Left kidney (tissue), 8 donors: ENCODE measurements at places on chromosomes 2 and 18. TPM values are rescaled to one million over a fixed set of nuclear protein-coding genes. Genes with fewer than 3 reads are reported as not detected.

DNA sequence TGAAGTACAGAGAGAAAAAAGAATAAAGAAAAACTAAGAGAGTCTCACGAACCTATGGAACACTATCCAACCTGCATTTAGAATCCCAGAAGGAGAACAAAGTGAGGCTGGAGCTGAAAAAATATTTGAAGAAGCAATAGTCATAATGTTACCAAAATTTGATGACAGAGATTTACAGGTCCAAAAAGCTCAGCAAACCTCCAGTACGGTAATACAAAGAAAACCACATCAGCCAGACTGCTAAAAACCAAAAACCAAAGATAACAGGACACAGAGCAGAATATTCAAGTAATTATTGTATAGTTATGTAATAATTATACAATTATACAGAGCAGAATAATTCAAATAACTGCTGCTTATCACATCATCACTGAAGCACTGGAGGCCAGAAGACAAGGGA lies 23.7 kb downstream of the ATL2 start:
- no peak for DNase-seq

- DNase-seq, result no peak
These were observed 35.9 kb downstream of the KLF7 start for GRCh38 chr2:207129821-207130220.

DNA sequence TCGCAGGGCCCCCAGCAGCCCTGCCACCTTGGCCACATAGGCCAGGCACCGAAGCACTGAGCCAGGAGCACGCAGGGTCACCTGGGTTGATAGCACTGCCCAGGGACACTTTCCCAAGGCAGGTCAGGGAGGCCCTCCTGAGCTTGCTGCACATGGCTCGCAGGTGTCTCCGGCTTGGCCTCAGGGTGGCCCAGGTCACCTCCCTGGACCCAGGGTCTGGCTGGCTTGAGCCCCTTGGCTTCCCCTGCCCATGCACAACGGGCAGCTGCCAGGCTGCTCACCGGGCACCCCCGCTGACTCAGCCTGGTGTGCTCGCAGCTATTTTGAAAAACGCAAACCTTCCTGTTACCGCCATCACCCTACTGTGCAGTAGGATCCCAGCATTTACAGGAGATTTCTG lies 502.3 kb downstream of the EIPR1 start:
- no peak for DNase-seq

- DNase-seq, result no peak
These were observed 232.1 kb downstream of the RBM43 start for GRCh38 chr2:151029406-151030157.

DNA sequence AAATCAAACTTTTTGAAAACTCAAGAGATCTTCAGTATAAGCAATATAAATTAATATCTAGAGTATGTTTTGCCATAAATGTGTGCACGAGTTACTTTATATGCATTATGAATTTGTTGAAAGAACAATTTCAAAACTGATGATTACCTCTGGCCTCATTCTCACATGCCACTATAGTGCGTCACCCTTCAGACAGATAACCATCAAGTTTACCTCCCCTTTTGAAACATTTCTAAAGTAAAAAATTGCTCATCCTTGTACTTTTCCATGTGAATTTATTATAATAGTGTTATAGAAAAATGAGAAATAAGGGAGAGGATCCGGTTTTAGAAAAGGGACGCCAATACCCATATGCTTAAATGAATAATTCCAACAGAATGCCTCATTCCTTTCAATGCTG lies 38.3 kb downstream of the ZEB2 start:
- no peak for DNase-seq

- DNase-seq, result no peak
These were observed 26.6 kb downstream of the MFF start for GRCh38 chr2:227351639-227352038.

GRCh38 chr18:24570716-24571115 lies 110.3 kb downstream of the HRH4 start:
- no peak for DNase-seq

- DNase-seq, result no peak
These were observed 125.1 kb downstream of the CPS1 start for GRCh38 chr2:210681491-210681890.

- no peak for DNase-seq
These were observed 17.5 kb upstream of the DOK6 start for GRCh38 chr18:69383186-69383585.

DNA sequence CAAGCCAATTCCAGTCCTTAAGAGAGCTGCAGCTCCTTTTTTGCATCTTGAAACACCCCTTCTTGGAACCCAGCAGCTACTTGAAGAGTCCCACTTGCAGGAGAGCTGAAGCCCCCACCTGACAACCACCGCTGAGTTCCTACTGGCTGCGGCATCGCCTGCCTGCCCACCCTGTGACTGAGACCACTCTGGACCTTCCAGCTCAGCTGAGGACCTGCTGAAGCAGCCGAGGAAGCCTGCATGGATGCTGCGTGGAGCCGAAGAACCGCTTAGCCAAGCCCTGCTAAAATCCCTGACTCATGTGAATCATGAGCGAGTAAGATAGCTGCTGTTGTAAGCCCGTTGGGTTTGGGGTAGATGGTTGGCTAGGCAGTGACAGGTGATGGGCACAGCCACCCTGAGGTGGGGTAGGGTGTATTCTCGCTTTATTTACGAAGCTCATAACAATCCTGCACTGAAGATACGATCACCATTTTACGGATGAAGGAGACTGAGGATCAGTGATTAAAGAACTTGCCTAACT lies 78.4 kb downstream of the INHBB start:
- DNase-seq, result no peak

GRCh38 chr2:36731941-36732672 lies 35.6 kb downstream of the VIT start:
- DNase-seq, result peak; percentile 10

DNA sequence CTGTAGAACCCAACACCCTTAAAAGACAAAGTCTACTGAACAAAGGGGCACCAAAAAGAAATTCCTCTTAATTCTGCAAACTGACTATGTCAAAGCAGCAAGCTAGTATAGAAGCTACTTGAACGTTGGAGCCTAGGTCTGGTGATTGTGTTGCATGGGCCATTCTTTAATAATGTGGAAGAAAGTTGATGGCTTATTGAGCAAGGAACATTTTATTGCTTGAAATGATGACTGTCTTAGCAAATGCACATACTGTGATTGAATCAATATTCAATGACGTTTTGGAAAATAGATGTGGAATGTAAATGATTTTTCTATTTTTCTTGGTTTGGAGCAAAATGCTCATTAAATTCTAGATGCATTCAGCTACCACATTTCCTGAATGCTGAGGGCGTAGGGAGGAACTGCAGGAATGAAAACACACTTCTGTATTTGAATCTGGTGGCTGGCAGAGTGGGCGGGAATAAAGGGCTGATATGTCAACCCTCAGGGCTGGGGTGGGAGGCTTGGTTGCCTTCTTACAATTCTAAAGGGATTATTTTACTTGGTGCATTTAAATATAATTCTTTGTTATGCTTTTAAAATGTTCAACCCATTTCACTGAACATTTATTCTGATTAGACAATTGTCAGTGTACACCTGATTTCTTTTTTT lies 26.5 kb downstream of the MYO3B start:
- no peak for DNase-seq

GRCh38 chr2:157868993-157869392 lies 7.1 kb downstream of the ACVR1 start:
- DNase-seq, result no peak

DNA sequence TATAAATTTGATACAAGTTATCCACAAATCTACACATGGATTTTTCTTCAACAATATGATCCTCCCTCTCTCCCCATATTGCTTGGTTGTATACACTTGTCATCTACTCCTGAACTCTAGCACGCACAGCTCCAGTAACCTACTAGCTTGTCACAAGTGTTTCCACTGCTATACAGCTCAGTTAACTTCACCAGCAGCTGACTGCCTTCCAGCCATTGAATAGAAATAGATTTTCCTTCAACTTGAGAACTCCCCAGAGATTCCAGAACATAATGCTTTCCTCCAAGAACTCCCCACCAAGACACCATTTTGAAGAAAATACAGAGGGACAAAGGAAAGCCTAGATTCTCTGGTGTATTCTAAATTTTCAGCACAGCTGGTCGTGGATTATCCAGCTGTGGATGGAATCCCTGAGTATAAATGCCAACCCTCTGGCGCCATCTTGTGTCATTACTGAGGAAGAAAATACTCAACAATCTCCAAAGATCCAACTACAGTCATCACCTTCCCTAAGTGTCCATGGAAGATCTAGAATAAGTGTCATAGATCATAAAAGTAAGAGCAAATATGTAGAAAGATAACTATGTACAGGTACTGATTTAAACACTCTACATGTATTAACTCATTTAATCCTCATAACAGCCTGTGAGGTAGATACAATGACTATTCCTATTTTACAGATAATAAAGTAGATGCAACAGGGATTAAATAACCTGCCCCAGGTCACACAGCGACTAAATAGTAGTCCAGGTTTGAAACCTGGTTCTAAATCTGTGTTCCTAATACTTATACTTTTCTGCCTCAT lies 156.7 kb downstream of the ARHGAP28 start:
- peak; percentile 74 for DNase-seq

DNA sequence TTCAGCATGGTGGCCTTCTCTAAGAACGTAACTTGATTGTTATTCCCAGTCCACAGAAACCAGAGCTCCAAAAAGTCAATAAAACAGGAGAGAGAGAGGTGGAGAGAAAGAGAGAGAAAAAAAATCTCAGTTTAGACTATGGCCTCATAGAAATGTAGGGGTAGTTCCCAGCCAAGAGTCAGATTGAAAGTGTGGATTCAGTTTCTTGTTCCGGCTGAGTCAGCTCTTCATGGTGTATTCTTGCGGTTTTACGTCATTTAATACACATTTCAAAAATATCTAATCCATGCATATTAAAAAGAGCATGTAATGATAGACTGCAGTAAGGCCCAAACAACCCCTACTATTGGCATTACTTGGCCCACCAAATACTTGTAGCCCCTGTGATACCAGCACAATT lies 303.9 kb downstream of the ETAA1 start:
- no peak for DNase-seq

Gene ADAM23
- 6.9 TPM for polyA plus RNA-seq

Gene SH3RF3
- polyA plus RNA-seq, result 4.0 TPM

Gene SP140L
- polyA plus RNA-seq, result 12.9 TPM

Gene ALPI
- polyA plus RNA-seq, result 0.10 TPM

Gene NYAP2
- polyA plus RNA-seq, result 0.17 TPM
